ENCODE measurements at places on chromosomes 3 and 15. TPM values are rescaled to one million over a fixed set of nuclear protein-coding genes. Genes with fewer than 3 reads are reported as not detected.

Gene WDR93
- 0.08 TPM for total RNA-seq

DNA sequence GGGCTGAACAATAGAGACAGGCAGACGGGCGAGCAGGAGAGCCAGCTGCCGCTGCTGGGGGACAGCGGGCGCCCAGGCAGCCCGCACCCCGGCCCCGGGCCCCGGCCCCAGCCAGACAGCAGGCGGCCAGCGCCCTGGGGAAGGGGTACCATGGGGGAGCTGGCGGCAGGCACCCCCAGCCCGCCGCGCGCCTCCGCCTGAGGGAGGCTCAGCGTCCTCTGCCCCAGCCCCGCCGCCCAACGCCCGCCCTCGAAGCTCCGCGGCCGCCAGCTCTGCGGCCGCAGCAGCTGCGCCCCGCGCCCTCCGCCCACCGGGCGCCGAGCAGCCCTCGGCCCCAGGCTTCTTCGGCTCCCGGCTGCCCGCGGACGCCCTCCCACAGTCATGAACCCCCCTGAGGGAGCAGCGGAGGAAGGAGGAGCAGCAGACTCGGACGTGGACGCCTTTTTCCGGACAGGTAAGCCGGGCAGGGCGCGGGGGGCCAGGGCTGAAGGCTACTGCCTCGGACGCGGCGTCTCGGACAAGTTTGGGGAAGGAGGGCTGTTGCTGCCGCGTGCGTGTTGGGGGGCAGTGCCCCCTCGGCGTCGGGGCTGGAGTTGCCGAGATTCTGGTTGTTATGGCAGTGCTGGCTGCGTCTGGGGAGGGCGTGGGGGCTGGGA lies 41.6 kb upstream of the ROPN1 start:
- no peak for DNase-seq

- DNase-seq = no peak
Observed at GRCh38 chr3:56131974-56132590, 336.2 kb downstream of the ERC2 start.

- no peak for DNase-seq
Observed at GRCh38 chr3:32641356-32641755, 43.6 kb upstream of the CNOT10 start.

- no peak for DNase-seq
Observed at GRCh38 chr3:140020541-140020940, 85.6 kb downstream of the CLSTN2 start.

DNA sequence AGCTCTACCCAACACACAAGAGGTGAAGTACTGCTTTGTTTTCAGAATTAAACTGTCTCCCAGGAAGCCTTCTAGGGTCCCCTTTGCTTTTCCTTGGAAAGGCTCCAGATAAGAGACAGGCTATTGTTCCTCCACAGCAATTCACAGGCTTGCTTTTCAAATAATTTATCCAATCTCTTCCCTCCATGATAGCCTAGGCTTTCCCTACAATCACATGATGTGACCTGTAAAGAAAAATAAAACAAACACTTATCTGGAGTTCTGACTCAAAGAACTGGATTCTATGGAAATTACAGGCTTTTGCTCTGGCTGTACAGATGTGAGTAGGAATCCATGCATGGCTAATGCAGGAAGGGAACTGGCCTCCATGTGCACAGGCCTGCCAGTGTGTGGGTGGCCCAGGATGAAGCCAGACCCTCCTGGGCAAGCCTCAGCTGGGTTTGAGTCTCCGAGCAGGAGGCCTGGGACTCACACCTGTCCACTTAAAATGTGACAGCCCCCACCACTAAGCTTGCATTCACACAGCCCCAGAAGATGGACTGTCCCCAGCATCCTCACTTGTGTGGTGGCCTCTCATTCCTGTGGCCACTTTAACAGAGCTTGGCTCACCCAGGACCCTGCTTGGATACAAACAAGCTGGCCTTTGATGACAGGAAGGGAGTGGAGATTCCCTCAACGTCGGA lies 75.8 kb upstream of the LEKR1 start:
- no peak for DNase-seq

DNA sequence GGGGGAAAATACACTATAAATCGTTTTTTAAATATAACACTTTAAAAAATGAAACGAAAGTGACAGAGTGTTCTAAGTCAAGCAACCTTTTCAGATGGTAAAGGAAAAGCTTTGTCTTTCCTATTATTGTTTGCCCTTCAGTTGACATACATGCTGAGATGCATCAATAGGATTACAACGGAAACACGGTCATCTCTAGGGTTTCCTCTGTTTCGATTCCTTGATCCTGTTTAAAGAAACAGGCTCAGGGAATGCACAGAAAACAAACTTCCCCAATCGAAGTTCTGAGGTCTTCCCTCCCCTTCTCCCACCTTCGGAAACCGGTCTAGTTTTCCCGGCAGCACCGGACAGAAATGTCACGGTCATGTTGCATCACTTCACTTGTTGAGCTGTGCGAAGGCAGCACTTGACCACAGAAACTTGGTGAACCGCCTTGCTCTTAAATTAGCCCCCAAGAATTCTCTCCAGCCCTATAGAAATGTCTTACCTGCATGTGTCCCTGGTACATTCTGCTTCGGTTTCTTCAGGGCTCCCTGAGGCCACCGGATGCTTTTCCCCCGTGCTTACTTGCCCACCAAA lies 556 bp downstream of the PEX5L start:
- DNase-seq = no peak

Gene SLC9C1
- 0.28 TPM for total RNA-seq

GRCh38 chr15:80920271-80920699 lies 69.3 kb downstream of the MESD start:
- DNase-seq = no peak

Gene PRICKLE2
- total RNA-seq = 8.0 TPM

DNA sequence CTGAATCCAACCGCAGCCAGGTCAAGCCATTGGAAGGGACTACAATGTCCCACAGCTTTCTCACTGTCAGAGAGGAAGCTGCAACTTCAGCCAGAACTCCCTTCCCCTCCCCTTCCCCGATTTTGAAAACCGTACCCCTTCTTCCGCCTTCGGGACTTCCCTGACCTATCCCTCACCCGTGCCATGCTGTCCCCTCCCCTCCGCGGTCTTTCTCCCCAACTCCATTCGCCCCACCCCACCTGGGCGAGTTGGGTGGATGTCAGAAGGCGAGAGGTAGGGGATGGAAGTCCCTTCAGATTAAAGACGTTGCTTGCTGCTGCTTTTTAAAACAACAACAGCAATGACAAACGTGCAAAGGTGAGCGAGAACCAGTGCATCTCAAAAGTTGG lies 723 bp downstream of the CPNE4 start:
- DNase-seq = no peak

DNA sequence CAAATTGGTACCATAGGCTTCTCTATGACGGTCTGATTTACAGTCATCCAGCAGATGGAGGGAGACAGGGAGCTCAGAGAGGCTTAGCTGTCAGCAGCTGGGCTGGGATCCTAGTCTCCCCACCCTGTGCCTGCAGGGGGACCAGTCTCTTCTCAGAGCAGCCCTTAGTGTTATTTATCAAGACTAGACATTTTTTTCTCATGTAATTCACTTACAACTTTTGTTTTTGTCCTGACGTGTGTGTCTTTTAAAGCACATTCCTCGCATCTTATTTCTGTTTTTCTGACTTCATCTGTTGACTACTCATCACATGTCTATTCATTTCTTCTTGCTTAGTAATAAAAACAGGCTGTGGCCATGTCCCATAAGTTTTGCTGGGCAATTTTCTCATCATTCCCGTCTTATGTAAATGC lies 116.1 kb downstream of the KLF13 start:
- no peak for DNase-seq

GRCh38 chr3:150346981-150347863 lies 60.9 kb upstream of the TSC22D2 start:
- no peak for DNase-seq

Gene PLIN1
- 10.8 TPM for total RNA-seq

DNA sequence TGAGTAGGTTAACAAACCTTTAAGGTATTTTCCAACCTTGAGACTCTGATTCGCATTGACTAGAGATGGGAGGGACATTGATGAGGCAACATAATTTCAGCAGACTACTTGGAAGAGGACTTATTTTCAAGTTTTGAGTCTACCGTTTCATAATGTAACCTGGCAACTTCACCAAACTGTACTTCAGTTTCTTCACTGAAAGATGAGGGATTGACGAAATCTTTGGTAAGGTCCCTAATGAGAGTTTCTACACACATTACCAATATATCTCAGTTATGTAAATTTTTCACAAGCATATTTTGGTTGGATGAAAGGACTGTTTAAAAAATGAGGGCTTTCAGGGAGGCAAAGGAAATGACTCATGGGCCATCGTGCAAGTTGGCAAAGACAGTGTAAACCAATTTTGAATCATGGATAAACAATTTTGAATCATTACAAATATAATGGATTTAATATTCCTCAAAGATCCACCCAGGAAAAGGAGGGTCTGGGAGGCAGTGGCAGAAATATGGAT lies 28.7 kb upstream of the SEMA6D start:
- no peak for DNase-seq

GRCh38 chr3:81668283-81668682 lies 93.2 kb downstream of the GBE1 start:
- no peak for DNase-seq
